AG04450 (cell line): ENCODE measurements at places on chromosomes 16 and 17. TPM values are rescaled to one million over a fixed set of nuclear protein-coding genes. Genes with fewer than 3 reads are reported as not detected.

TBX6 gene
- not detected in 2 replicates for polyA plus RNA-seq

KRTAP4-4 gene
- not detected in 2 replicates for polyA plus RNA-seq

MEIOB gene
- polyA plus RNA-seq: 0.04 TPM in 1 of 2 replicates, not detected in the other

MYH8 gene
- not detected in 2 replicates for polyA plus RNA-seq

SAMD14 gene
- 3.5 and 5.3 TPM in 2 replicates for polyA plus RNA-seq

DNA sequence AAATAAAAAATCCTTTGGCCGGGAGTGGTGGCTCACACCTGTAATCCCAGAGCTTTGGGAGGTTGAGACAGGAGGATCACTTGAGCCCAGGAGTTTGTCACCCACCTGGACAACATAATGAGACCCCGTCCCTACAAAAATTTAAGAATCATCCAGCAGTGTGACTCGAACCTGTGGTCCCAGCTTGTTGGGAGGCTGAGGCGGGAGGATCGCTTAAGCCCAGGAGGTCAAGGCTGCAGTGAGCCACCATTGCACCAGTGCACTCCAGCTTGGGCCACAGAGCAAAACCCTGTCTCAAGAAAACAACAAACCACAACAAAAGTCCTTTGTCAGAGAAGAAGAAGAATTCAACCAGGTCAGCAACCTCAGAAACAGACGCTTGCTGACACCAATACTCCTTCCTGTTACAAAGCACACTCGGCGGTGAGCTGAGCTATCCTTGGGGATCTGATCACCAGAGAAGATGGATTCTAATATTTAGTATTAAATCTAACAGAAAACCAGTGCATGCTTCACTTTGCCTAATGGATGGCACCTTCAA is 12.9 kb upstream of the PVALEF start:
- DNase-seq: no peak

DNA sequence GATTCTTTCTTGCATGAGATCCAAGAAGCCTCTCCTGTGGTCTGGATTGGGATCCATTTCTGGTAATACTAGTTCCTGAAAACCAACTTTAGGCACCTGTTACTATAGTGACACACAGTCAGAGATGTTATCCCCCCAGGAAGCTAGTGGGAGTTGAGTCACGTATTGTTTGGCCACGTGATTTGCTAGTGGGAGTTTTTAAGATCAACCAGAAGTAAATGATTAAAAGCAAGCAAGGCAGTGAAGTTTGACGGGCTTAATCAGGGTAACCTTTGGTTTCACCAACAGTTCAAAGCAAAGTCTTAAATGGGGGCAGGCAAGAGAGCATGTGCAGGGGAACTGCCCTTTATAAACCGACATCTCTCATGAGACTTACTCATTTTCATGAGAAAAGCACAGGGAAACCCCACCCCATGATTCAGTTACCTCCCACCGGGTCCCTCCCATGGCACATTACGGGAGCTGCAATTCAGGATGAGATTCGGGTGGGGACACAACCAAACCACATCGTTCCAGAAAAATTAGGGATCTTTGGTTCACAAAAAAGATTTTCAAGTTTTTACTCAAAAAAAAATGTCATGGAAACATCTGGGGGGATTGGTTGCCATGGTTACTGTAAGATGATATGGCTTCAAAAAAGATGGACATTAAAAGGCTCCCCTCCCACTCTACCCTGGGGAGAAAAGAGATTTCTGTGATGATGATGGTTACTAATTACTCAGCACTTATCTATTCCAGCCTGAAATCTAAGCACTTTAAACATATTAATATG is 483.1 kb upstream of the ERCC4 start:
- no peak for DNase-seq

- no peak for DNase-seq
These were observed 41.0 kb downstream of the HS3ST3B1 start for GRCh38 chr17:14341866-14342265.

DNA sequence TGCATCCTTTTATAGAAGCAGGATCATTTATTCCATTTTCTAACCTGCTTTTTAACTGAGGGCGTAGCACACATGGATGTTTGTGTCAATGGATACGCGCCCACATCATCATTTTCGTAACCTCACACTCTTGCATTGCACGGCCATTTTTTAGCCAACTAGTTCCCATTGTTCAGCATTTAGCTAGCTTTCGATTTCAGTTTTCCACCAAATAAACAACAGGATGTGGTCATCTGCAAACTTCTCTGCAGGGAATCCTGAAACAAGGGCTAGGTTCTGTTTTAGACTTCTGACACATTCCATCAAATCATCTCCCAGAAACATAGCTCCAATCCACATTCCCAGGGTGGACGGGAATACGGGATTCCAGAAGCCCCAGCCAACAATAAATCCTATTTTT is 6.4 kb downstream of the CYB561 start:
- DNase-seq: no peak

DNA sequence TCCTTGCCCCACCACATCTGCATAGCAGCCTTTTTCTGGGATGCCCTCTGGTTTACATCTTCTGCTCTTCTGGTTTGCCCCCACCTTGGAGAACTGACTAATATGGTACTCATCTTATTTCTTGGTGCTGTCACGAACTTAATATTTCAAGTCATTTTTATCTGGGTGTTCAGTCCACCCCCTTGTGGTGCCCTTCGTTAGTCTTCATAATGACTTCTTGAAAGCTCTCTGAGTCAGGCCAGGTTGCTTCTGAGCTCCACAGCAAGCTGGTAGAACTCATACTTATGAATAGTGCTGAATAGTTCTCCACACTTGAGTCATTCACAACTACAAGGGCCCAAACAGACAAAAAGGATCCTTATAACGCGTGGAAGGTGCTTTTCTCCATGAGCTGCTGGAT is 35.8 kb upstream of the TEKT3 start:
- no peak for DNase-seq
